NCI-H1092 treated with DMSO at 0.1 percent for 48 hours (cell line): ENCODE measurements at places on chromosomes 12 and 14.

- DNase-seq = no peak
Measured at GRCh38 chr14:23530375-23531055, 21.1 kb downstream of the ZFHX2 start.

DNA sequence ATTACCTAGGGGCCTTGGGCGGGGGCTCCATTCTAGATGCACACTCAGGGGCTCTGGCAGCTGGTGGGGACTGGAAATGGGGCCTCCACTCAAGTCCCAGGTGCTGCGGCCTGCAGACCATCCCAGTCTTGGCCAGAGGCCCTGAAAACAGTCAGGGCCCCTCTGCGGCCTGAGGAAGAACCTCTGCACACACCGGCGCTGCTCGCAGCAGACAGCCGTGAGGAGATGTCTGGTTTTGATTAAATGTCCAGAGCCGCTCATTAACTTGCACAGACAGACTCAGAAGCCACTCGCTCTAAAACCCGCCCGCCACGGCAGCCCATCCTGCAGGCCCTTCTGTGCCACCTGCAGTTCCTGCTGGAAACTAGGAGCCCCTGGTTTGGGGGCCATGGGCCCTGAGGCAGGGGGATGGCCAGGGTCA lies 36.4 kb upstream of the NCOR2 start:
- no peak for DNase-seq

- peak; percentile 33 for DNase-seq
Measured at GRCh38 chr14:64760146-64760755, 56.0 kb downstream of the PLEKHG3 start.

- no peak for DNase-seq
Measured at GRCh38 chr12:24049728-24050127, 100.3 kb upstream of the SOX5 start.

GRCh38 chr14:61567838-61568571 lies 127.3 kb upstream of the HIF1A start:
- DNase-seq = no peak

DNA sequence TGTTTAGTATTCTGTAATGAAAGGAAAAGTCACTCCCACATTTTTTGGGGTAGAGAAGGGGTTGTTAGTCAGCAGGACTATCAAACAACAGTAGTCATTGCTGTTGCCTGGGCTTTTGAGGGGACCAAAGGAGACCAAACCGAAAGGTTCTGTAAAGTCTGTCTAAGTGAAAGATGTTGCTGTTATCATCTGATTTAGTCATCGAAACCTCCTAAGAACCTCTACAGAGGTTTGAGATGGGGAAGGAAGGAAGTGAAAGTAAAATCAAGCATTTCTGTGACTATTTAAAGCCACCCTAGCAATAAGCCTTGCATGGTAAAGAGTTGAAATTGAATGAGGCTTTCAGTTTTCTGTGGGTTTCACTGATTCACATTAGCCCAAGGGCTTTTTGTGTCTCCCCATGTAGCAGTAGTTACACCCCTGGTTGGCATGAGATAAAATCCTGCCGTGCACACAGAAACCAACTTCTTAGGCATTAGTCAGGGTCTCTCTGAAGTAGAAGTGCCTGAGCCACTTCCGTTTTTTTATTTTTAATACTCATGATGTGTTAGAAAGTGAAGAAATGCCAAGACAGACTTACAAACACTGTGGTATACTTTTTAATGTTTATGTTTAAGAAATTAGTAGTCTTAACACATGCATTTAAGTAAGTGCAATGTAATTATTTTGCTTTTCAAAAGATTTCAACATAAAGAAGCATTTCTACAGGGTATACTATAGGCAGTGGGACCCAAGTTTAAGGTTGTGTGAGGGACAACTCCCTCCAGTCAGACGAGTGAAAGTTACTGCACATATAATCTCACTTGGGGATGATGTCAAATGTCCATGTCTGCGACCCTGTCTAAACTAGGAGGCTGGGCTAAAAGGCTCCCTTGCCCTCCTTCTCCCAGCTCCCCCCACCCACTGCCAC lies 50.4 kb downstream of the DYRK2 start:
- DNase-seq = no peak
